ENCODE measurements at places on chromosomes 6 and 20.
A peak's percentile ranks its signal among the peaks of the same experiment; 100 is the strongest.

GRCh38 chr6:127249621-127250020 is 17.0 kb upstream of the RNF146 start:
- no peak for DNase-seq

DNA sequence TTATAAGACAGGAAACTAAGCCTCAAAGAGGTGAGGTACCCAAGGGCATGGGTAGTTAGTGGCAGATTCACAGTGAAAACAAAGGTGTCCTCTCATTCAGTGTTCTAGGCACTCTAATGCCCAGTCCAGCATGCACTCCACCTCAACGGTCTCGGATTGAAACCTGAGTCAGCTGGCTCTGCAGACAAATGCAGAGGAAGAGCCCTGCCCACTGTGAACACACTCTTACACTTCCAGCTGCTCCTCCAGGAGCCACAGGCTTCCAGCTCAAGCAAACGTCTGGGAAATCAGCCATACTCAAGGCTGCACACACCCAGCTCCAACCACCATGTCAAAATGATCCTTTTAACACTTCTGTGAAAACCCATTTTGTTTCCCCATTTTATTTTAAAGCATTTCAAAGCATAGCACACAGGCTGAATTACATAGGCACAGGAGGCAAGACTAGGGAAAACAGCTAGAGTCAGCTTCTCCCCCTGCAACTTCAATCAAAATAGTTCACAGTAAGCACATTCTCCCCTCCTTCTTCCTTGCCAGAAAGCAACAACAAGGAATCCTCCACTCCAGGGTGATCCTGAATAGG is 3.0 kb upstream of the IL17A start:
- DNase-seq: no peak

DNA sequence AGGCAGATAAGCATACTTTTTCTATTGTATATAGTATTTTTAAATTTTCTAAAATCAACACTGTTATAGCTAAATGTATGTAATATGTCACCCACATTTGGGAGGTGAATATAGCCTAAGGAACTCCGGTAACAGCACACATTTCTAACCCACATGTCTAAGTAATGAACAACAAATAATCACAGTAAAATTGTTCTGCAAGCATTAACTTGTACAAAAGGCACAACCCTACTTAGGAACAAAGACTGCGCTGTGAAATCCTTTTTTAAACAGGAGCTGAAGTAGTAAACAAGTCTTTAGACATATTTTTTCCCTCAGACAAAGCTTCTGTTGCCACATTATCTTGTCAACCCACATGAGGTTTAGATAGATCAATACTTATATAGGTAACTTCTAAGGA is 872.4 kb upstream of the SLC35B3 start:
- DNase-seq: no peak

GRCh38 chr6:137352859-137353258 is 133.7 kb upstream of the IFNGR1 start:
- no peak for DNase-seq

DNA sequence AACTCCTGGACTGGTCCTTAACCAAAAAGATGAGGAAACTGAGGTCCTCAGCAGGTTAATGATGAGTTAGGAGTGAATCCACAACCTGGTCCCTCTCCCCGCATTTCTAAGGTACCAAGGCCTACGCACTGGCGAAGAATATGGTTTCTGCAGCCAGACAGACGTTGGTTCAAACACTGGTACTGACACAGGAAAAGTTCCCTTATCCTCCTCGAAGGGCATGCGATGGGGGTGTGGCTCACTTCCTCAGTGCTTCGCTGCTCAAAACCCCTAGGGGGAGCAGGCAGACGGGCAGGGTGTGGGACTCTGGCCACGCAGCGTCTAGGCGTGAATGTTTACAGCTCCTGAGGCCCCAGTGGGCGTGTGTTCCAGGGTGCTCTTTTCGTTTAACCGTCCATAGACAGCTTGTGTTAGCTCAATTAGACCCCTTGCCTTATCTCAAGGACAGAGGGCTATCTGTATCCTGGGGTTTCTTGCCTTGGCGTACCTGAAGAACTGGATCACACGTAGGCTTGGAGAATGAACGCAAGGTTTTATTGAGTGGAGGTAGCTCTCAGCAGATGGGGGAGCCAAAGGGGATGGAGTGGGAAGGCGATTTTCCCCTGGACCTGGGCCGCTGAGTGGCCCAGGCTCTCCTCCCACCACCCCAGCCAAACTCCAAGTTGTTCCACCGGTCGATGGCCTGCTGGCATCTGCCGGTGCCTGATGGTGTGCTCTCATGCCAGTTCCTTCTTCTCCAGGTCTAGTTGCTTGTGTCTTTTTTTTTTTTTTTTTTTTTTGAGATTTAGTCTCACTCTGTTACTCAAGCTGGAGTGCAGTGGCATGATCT is 31.8 kb upstream of the PTPN1 start:
- DNase-seq: peak; percentile 72

- no peak for DNase-seq
Observed at GRCh38 chr20:61439251-61439650, 187.2 kb downstream of the CDH4 start.

DNA sequence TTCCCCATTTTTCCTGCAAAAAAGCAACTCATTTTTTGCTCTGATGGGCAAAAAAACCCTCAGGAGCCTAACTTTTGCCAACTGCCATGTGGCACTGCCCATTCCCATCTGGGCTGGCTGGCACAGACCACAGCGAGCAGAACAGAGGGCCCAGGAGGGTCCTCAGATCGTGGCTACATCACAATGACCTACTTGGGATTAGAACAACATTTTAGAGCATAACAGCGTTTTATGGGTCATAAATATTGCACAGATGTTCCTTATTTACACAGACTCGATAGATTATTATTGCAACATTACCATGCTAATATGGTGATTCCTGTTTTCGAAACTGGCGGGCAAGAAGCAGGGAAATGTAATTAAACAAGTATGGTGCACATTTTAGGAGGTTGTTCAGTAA is 28.0 kb downstream of the PTPRT start:
- no peak for DNase-seq

GRCh38 chr6:41634657-41635056 is 3.6 kb upstream of the MDFI start:
- peak; percentile 63 for DNase-seq

DNA sequence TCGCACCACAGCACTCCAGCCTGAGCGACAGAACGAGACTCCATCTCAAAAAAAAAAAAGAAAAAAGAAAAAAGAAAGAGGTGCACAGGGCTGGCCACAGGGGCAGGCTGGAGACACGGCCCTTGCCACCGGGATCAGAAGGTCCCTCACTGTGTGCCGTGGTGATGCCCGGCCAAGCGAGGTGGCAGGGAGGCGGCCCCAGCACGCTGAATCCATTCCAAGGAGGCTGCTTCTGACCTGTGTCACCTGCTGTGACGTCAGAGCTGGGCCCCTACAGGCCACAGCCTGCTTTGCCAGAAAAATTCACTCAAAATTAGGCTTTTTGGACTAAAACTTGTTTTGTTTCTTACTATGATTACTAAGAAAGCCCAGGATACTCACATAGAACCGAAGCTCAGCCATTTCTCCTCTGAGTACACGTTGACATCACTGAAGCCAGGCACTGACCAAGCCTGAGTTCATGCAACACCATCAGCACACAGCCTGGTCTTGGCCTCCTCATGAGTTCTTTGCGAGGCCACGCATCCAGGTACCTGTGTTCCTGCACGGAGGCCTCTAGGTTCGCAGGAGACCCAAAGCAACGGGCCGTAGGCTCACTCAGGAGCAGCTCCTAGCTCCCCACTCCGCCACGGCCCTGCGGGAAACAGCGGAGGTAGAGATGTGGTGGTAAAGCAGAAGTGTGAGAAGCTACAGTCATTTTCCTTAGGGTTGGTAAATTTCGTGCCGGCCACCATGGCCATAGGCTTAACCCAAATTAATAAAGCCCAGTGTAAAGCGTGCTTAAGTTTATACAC is 67.8 kb downstream of the THBS2 start:
- DNase-seq: no peak

All from mesenchymal stem cell (in vitro differentiated cells and primary cell).